ENCODE measurements at places on chromosomes 3 and 15.

GRCh38 chr3:40768536-40768935 is 243.8 kb downstream of the ZNF621 start:
- no peak for DNase-seq

- DNase-seq, result no peak
These were observed 6.3 kb downstream of the OXSR1 start for GRCh38 chr3:38171622-38172021.

DNA sequence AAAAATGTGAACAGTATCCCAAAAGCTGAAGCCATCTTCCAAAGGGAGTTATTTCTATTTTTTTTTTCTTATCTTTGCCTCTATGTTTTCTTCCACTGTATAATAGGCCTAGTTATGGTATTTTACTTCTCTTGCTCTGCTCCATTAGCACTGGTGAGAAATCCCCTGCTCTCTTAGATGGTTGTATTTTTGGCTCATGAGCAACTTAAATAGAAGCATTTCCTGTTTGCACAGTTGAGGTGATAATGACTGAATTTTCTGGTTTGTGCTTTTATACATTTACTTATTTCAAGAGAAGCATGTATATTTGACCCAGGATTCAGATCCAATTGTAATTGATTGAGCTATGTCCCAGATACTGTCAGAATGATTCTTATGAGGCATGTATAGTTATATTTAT is 61.6 kb upstream of the CD200R1L start:
- DNase-seq, result no peak

DNA sequence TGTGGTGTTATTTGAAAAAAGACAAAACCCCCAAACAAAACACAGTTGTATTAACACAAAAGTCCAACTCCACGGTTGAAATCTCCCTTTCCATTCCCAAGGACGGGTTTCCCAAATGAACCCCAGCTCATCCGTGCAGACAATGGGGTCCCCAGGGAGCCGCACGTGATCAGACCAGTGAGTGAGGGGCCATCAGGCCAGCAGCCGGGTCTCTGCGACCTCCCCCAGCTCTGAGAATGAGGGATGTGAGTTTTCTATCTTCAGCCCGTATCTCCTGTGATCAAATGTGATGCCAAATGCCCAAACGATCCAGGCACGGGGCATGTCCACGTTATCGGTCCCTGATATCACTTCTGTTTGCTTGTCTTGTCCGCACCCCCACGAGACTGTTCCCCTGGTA is 138.0 kb downstream of the OPA1 start:
- DNase-seq, result no peak

All from stimulated activated CD8-positive, alpha-beta memory T cell treated with anti-CD3 and anti-CD28 coated beads, Interleukin-2, amount 100 ng/mL, for 48 hours (primary cell).